ENCODE measurements at places on chromosomes 1 and 21. TPM values are rescaled to one million over a fixed set of nuclear protein-coding genes. Genes with fewer than 3 reads are reported as not detected.

Gene CD1B
- total RNA-seq, result not detected

Gene PPM1J
- not detected for total RNA-seq

Gene UTS2
- total RNA-seq, result not detected

Gene FMO2
- total RNA-seq, result not detected

Gene RXFP4
- not detected for total RNA-seq

Gene LCE5A
- total RNA-seq, result not detected

Gene FAM131C
- total RNA-seq, result not detected

Gene SLC44A5
- not detected for total RNA-seq

Gene TEX38
- not detected for total RNA-seq

Gene ADAMTS5
- total RNA-seq, result not detected

Gene PTGFR
- total RNA-seq, result not detected

Gene ZNF648
- total RNA-seq, result not detected

Gene BTBD8
- total RNA-seq, result 0.86 TPM
